ENCODE measurements at places on chromosomes 16 and 17.

GRCh38 chr16:27244363-27244755, 24.2 kb downstream of the NSMCE1 start:
- DNase-seq: no peak

- no peak for DNase-seq
Observed at GRCh38 chr16:11585460-11586377, 1.0 kb downstream of the LITAF start.

DNA sequence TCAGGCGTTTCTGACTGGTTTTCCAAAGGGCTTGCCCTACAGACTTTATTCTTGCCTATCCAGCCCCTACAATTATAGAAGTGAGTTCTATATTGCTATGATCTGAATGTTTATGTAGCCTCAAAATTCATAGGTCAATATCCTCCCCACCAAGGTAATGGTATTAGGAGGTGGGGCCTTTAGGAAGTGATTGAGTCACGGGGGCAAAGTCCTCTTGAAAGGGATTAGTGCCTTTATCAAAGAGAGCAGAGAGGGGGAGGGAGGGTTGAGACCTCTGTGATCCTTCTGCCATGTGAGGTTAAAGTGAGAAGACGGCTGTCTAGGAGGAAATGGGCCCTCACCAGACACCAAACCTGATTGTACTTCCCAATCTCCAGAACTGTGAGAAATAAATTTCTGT, 931 bp upstream of the CPHXL start:
- no peak for DNase-seq

DNA sequence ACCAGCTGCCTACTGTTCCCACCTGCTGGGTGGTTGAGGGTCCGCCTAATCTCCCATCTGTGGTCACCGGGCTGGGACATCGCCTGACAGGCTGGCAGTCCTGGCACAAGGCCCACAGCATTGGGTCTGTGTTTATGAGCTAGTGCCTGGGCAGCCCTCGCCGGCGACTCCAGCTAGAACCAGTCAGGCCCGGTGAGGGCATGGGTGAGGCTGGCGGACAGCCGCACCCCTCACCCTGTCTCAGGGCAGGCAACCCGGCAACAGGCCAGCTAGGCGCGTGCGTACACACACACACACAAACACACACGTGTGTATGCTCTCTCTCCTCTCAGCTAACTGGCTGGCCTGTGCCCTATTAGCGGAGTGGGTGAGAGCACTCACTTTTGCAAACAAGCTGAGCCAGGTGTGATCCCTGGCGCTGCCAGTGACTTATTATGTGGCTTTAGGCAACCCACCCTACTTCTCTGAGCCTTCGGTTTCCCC, 10.4 kb downstream of the HSD11B2 start:
- no peak for DNase-seq

Data from WTC11 (cell line).